NCI-H1694 (cell line): ENCODE measurements at places on chromosomes 5 and 9.

DNA sequence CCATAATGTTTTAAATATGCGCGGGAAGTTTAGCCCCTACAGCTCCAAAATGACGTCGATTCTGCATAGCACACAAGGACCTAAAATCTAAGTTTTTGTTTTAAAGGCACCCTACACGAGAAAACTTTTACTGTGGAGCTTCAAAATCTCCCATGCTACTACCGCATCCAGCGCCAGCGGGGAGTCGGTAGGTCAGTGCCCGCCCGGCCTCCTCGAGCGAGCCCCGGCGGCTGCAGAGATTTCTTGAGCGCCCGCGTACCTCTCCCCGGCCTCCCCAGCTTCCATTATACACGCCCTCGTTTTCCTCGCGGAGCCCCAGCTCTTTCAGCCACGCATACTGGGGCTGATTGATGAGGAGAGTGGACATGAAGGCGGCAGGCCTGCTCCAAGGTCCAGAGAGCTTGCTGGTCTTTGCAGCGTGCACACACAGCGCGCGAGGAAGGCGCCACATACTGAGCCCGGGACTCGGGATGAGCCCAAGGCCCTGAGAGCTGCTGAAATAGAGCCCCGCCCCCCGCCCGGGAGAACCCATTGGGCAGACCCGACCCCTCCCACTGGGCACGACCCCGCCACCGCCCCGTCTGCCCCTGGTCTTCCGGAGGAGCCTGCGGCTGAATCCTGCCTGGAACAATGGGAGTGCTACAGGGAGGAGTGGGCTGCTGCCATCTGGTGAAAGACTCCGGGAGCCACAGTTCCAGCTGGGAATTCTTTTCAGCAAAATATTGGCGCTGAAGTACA lies at the start of gene ALDH7A1:
TSS of gene ALDH7A1 (minus strand) at position 472 of the 738 bp plus-strand sequence. CDS start at position 451, 21 bp downstream.
- DNase-seq: peak; percentile 92

GRCh38 chr9:22379272-22379671 lies 67.4 kb upstream of the DMRTA1 start:
- peak; percentile 22 for DNase-seq

GRCh38 chr5:20609126-20609525 lies 621.1 kb upstream of the CDH18 start:
- DNase-seq: no peak

- no peak for DNase-seq
These were observed 165.3 kb downstream of the BNC2 start for GRCh38 chr9:16705111-16705604.

DNA sequence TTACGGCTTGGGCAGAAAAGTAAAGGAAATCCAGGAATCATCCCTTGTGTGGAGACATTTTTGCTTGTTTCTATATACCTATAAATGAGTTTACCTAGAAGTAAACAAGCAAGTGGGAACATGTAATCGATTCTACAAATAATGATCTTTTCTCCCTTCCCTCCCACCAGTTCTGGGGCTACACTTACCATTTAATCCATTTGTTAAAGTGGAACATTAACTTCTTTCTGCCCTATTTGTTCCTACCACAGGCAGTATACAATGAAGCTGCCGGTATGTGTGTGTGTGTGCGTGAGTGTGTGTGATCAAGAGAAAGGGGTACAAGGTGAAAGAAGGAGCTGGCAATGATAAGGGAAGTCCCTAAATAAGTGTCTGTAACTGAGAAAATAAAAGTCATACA lies 26.4 kb upstream of the ELL2 start:
- DNase-seq: no peak

DNA sequence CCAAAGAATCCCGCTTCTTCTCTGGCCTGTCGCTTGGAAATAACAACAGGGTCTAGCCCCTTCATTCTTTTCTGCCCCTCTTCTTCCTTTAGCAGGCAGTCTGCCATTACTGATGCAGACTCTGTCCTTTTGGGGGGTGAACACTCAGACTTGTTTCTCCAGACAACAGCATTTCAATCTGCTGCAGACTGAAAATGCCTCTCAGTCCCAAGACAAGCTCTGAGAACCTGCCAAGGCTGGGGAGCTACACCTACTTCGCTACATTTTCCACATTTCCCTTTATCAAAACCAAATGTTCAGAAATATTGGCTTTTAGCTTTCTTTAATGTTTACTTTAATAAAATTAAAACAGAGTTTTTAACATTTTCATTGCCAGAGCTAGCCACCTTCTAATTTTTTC lies 152.4 kb downstream of the MPDZ start:
- DNase-seq: no peak

GRCh38 chr9:124125651-124125977 lies 114.0 kb downstream of the LHX2 start:
- DNase-seq: no peak

GRCh38 chr9:23769307-23769935 lies 56.6 kb downstream of the ELAVL2 start:
- DNase-seq: no peak

DNA sequence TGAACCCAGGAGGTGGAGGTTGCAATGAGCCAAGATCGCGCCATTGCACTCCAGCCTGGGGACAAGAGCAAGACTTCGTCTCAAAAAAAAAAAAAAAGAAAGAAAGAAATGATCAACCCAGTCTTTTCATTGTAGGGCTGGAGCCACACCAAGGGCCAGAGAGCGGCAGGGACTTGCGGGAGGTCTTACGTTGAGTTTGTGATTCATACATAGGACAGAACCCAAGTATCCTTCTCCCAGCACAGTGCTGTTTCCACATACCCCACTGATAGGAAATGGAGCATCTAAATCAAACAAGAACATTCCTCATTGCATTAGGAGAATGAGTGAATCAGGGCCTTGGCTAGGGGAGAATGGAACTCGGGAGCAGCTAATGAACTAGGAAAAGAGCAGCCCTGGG lies 3.5 kb upstream of the TNIP1 start:
- no peak for DNase-seq
